Cardiac muscle cell (in vitro differentiated cells and primary cell): ENCODE measurements at places on chromosomes 2 and 18. TPM values are rescaled to one million over a fixed set of nuclear protein-coding genes. Genes with fewer than 3 reads are reported as not detected.
A peak's percentile ranks its signal among the peaks of the same experiment; 100 is the strongest.

DNA sequence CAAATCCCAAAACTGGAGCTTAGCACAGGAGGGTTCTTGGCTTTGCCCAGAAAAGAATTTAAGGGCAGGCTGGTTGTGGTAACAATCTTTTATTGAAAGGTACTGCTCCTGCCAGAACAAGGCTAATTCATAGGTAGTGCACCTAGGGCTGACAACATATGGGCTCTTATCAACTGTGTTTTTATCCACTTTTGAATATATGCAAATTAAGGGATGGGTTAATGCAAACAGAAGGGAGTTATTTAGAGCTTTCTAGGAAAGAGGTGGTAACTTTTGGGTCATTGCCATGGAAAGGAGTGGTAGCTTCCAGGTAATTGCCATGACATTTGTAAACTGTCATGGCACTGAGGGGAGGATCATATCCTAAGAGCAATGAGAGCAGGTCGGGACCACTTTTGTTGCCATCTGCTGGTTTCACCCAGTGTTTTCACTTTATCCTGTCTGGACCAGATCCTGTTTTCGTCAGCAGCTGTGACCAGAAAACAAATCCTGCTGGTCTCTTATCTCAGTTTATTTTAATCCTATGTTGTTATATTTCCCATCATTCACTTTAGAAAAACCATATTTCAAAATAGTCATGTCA is 981 bp downstream of the C2orf66 start:
- DNase-seq: no peak

Gene RAMP1
- total RNA-seq: 3.1 and 5.6 TPM in 2 replicates

DNA sequence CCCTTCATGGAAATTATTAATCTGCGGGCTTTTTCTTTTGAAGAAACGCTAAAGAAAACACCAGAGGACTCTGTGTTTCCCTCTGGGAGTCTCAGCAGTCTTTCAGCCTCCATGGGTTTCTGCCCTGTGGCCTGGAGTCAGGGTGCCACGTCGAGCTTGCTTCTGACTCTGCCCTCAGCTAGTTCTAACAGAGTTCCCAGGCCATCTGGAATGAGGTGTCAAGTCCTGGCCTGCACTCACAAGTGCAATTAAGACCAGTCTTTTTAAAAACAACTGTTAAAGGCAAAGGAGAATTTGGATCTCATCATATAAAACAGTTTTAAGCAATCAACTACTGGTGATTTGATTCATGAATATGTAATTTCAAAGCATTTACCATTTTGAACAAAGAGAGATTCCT is 157.3 kb downstream of the RHBDD1 start:
- no peak for DNase-seq

DNA sequence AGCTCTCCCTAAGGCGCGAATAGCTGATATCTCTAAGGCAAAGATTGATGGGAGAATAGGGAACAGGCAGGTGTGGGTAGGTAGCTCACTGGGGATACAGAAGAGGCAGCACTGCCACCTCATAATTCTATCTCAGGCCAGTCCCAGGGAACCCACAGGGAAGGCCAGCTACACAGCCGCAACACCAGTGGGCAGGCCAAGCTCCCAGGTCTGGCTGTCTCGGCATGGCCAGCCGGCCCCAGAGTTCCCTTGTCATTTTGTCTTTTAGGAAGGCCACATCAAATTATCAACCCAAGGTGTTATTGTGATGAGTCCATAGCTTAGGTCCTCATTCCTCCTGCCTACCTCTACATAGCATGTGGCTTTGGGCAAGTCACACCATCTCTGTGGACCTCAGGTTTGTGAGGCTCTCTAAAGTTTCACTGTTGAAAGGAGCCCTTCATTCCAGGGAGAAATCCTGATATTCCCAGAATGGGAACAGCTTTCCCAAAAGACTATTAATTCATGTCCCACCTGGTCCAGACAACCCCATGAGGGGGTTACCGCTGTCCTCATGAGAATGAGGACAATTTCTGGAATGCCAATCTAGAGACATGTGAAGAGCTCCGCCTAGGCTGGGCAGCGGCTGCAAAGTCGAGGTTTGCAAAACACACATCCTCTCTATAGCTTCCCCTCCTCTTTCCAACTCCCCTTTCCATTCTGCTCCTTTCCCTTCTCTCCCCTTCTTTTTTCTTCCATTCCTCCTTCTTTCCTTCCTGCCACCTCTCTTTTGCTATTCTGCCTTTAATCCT is 287.1 kb upstream of the ID2 start:
- no peak for DNase-seq

- no peak for DNase-seq
Observed at GRCh38 chr2:45259138-45259537, 249.9 kb upstream of the SIX2 start.

- DNase-seq: no peak
Observed at GRCh38 chr18:10391506-10391905, 62.9 kb upstream of the APCDD1 start.

- DNase-seq: no peak
Observed at GRCh38 chr2:196510246-196510645, 129.3 kb upstream of the CCDC150 start.

GRCh38 chr2:134104754-134105153 is 149.1 kb upstream of the MGAT5 start:
- DNase-seq: no peak

- no peak for DNase-seq
Observed at GRCh38 chr2:39524061-39524460, 87.0 kb upstream of the MAP4K3 start.

DNA sequence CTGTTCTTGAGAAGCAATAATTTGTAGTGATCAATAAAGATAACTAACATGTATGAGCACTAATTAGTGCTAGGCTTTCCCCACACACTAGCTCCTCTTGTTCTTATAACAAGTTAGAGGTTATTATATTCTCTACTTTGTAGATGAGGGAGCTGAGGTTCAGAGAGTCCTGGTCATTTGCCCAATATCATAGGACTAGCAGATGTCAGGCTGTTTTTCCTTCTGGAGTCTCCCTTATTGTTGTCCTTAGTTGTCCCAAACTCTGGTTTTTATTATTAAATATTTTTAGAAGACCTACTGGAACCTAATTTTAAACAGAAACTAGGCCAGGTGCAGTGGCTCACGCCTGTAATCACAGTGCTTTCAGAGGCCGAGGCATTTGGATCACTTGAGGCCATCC is 16.5 kb upstream of the TTC39C start:
- DNase-seq: no peak

- no peak for DNase-seq
Observed at GRCh38 chr2:106044021-106044420, 150.1 kb downstream of the UXS1 start.

Gene GNLY
- not detected in 2 replicates for total RNA-seq

DNA sequence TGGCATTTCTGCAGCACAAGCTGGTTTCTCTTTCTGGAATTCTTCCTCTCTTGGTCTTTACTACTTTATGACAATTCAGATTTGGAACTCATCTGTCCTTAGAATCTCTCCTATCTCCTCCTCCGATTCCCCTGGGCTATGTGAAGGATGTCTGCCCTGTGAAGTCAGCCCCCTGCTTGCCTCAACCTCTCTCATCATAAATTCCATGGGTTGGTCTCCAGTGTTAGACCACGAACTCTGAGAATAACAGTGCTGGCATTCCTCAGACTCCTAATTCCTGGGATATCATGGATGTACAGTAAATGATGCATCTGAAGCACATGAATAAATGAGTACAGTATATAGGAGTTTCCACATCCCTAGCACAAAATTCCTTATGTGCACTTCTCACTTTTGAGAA is 21.0 kb upstream of the CYRIA start:
- no peak for DNase-seq

DNA sequence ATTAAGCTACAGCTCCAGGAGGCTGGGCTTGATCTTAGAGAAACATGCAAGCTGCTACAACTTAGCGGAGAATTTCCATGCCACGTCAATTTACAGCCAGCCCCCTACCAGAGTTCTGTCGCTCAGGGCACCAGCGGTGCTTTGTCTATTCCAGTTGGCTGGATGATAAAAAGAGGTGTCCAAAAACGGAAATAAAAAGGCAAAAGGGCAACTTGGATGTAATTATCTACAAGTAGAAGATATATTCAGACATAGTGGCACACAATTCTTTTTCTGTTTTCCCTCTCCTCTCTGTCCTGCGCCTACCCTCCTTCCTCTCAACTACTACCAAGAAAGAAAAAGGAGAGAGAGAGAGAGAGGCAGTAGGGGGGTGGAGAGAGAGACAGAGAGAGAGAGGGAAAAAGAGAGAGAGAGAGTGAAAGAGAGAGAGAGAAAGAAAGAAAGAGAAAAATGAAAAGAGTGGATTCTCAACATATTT is 363 bp upstream of the RFTN2 start:
- DNase-seq: peak; percentile 50

GRCh38 chr18:27636576-27637085 is 451.5 kb upstream of the CHST9 start:
- DNase-seq: no peak

Gene SERPINB12
- total RNA-seq: not detected in 2 replicates

DNA sequence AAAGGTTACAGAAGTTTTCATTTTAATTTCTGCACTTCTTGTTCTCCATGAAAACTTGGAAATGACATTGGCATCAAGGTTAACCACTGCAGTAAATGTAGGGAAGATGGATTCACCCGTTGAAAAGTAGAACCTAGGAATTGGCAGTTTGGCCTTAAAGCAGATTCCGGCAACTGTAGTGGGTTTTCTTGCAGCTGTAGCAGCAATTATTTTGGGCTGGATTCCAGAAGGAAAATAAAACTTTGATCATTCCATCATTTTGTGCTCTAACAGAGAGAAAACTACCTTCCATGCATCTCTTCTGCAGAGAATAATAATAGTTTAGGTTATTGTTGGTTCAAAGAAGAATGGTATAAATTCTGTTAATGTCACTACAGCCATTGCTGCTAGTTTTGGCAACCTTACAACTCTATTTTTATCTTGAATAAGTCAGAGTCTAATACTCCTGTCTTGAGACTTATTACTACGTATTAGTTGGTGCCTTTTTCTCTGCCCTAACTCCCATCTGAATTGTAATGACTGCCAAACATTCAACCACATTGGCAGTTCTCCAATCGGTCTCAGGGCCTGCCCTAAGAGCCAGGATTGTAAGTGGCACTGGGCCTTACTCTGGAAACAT is 178.1 kb upstream of the PIEZO2 start:
- peak; percentile 47 for DNase-seq

DNA sequence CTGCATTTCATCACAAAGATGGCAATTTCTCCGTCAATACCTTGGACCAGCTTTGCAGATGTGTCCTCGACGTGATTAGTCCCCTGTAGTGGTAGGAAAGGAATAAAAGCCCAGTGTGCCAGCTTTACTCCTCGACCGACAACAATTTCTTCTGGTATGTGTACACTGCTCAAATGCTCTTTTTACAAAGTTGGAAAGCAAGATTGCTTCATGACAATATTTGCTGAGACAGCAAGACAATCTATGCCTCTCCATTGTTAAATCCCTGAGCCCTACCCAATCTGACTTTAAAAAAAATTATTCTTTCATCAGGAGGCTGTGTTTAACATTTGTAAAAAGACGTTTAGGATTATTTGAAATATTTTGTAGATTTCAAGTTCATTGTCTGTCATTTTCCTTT is 27.6 kb upstream of the ZEB2 start:
- no peak for DNase-seq

GRCh38 chr2:238097988-238098871 is 1.9 kb upstream of the ESPNL start:
- peak; percentile 72 for DNase-seq

Gene RNF125
- total RNA-seq: 1.7 and 2.2 TPM in 2 replicates

Gene CCDC141
- total RNA-seq: 95.5 and 213 TPM in 2 replicates

DNA sequence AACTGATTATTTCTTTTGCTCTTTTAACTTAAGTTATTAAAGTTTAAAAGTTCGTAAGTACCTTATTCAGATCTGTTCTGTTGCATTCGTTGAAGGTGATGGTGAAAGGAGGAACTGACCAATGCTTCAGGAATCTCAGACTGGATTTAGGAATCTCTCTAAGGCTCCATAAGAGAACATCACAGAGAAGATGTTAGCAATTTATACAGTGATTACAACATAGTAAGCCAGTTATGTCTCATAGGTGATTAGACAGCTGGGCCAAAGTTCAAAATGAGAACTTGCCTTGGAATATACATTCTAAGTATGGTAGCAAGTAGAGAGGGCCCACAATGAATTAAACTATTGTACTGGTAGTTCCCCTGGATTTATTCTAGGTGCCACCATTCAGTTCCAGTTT is 3.2 kb downstream of the MARS2 start:
- peak; percentile 74 for DNase-seq

GRCh38 chr2:57461624-57462023 is 585.0 kb upstream of the VRK2 start:
- DNase-seq: peak; percentile 5
